ENCODE measurements at places on chromosomes 6 and 20.

GRCh38 chr6:14002176-14002947, 77.6 kb downstream of the RNF182 start:
- DNase-seq, result no peak

DNA sequence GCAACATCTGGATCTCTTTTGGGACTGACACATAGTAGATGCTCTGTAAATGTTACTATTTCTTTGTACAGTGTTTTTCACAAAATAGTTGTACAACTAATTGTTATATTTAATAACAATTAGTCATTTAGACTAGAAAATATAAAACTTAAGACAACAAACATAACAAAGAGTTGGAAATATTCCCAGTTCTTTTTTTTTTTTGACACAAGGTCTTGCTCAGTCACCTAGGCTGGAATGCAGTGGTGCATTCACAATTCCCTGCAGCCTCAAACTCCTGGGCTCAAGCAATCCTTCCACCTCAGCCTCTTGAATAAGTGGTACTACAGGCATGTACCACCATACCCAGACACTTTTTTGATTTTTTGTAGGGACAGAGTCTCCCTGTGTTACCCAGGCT, 105.8 kb downstream of the UTRN start:
- no peak for DNase-seq

- no peak for DNase-seq
These were observed 10.4 kb downstream of the FAM110A start for GRCh38 chr20:843912-844311.

GRCh38 chr6:29850011-29850553, 22.5 kb downstream of the HLA-G start:
- DNase-seq, result no peak

GRCh38 chr20:24791953-24792352, 157.1 kb upstream of the CST7 start:
- no peak for DNase-seq

DNA sequence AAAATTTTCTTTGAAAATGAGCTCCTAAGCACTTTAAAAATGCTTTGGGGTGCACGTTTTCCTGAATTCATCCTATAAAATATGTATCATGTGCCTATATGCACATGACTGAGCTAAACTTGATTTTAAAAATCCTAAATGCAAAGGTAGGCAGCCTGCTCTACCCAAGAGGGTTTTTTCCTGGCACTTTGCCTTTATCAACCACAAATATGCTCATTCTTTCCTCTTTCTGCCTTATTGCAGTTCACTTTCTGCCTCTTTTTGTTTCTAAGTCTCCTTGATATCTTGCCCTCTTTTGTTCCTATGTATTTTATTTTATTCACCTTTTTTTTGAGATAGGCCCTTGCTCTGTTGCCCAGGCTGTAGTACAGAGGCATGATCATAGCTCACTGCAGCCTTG, 229.3 kb downstream of the GRM1 start:
- DNase-seq, result no peak

Measured in activated B cell treated with CpG ODN at 0.5 μM for 24 hours (primary cell).